NCI-H1417 treated with DMSO at 0.1 percent for 48 hours (cell line): ENCODE measurements at places on chromosomes 2 and 18.

- DNase-seq, result no peak
Observed at GRCh38 chr2:145751629-145752028, 1231.7 kb upstream of the ZEB2 start.

DNA sequence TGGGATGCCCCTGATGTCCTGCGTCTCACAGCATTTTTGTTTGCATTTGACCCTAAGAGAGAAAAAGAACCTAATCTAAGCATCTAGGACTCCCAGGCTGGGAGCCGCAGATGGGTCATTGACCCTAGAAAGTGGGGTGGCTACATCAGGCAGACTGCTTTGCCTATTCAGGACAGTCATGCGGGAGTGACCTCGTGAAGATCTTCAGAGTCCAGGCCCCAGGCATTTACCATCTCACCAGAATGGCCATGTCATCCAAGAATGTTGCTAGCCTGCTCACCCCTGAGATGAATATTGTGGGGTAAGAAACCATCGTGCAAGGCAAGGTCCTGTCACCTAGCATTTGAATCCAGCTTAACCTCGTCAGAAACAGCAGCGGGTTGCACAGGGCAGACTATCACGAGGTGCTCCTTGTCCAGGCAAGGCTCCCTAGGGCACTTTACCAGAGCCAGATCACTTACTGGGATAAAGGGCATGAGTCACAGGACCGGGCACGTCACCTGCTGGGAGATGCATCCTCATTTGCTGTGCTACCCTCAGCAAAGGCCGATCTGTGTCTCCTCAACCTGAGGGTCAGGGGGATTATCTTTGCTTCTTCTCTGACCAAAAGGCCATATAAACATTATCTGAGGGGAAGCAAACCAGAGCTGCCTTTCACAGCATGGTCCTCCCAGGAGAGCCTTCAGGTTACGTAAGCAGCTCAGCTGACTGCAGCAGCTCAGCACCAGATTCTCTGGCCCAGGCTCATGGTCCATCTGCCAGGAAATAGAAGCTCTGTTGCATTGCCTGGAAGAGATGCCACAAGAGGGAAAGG, 162.3 kb downstream of the ACKR3 start:
- no peak for DNase-seq

DNA sequence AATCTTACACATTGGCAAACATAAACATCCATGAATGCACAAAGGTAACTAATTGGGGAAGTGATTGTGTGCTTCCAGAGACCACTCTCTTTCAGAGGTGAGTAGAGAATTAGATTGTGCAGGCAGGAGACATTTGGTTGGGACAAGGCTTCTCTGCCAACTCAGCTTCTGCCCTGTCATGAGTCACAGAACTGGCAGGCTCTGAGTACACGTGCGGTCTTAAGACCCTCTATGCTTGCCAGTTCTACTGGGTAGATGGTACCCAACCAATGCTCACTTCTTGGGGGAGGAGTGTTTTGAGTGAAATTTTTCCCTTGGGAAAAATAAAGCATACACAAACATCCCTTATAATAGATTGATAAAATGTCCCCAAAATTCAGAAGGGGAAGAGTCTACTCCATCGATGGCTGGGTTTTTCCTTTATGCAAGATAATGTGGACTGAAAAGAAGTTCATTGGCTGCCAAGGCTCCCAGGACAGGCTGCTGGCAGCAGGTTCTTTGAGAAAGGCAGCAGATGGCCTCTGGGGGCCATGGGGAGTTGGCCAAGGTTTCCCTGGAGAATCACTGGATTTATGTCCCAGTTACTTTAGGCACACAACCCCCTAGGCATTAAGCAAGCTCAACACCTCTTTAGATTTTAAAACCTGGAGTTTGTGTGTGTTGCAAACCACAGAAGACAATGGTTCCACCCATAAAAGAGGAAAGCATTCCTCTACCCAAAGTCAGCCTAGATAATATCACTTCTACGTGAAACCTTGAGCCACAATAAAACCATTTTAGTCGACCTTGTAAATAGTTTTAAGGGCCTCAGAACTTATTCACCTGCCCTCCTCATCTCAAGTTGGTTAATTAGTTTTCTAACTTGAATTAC, 417.0 kb downstream of the TXNL1 start:
- no peak for DNase-seq

- no peak for DNase-seq
Observed at GRCh38 chr2:239343946-239344856, 56.6 kb downstream of the HDAC4 start.

GRCh38 chr18:36772241-36772723, 56.5 kb downstream of the TPGS2 start:
- DNase-seq, result no peak

DNA sequence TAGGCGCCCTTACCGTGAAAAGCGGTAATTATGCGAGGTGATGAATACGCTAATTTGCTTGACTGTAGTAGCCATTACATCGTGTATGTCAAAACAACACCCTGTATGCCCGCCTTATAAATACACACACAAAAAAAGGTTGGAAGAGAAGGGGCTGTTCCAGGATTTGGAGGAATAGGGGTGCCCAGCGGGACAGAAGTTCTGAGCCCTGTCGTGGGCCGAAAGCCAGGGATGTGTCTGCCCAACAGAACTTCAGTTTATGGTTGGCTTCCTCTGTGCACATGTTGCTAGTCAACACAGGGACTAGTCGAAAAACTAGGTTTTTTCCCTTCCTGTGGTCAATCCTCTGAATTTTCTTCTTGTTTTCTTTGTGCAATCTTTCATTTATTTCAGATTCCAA, 182.5 kb downstream of the ACKR3 start:
- DNase-seq, result no peak

- peak; percentile 54 for DNase-seq
Observed at GRCh38 chr2:55051026-55051866, 995 bp upstream of the RTN4 start.

- peak; percentile 78 for DNase-seq
Observed at GRCh38 chr2:181484851-181485637, 27.9 kb downstream of the ITGA4 start.

- DNase-seq, result no peak
Observed at GRCh38 chr2:72134997-72135800, 12.5 kb downstream of the CYP26B1 start.

DNA sequence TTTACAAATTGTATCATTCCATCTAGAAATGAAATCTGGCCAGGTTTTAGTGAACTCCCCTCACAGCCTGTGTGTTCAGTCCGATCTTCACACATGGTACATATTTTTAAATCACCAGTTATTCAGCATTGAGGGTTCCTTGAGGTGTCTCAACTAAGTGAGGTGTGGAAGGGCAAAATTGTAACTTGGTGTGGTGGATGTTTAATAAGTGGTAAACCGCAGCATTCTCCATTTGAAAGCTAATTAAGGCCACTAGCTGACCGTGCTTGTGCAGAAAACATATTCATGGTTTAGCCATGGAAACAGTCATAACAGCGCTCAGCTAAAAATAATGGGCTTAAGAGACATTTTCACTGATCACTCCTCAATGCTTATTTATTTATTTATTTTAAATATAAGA, 786.2 kb upstream of the FANCL start:
- DNase-seq, result no peak

GRCh38 chr18:55886886-55887285, 298.9 kb upstream of the TCF4 start:
- DNase-seq, result no peak

DNA sequence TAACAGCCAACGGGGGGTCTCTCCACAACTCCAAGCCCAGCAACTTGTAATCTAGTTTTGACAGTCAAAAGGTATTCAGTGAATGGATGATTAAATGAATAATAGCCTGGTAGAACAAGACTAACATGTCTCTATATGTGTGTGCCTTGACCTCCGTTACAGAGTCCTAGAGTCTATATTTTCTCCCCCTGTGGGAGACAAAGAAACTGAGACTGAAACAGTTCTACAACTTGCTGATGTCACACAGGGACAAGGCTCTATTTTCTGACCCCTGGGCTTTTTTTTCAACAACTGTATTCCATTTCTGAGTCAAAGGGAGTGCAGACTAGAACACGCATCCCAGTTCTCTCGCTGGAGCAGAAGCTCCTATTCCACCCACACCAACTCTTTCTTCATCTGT, 223.6 kb upstream of the AGAP1 start:
- DNase-seq, result no peak
